ENCODE measurements at places on chromosomes 2 and 18. TPM values are rescaled to one million over a fixed set of nuclear protein-coding genes. Genes with fewer than 3 reads are reported as not detected.
A peak's percentile ranks its signal among the peaks of the same experiment; 100 is the strongest.

- H3K4me1 ChIP-seq: peaks cover 14% of the 10 kb centered on the region
- H3K27me3 ChIP-seq: peaks cover 32% of the 10 kb centered on the region
- H3K4me3 ChIP-seq: no peak overlapping the region
- H3K36me3 ChIP-seq: no peaks in the 10 kb centered on the region
Measured at GRCh38 chr2:80300954-80301353, 3.6 kb downstream of the LRRTM1 start.

GRCh38 chr2:112162341-112162740 is 24.2 kb downstream of the FBLN7 start:
- no peak overlapping the region for H3K4me3 ChIP-seq
- DNase-seq: no peak
- H3K27ac ChIP-seq: no peak overlapping the region
- no peaks in the 10 kb centered on the region for H3K36me3 ChIP-seq
- H3K4me1 ChIP-seq: no peaks in the 10 kb centered on the region
- H3K27me3 ChIP-seq: no peaks in the 10 kb centered on the region

The DUSP19 gene
- 6.0 TPM for total RNA-seq

- DNase-seq: no peak
- H3K27ac ChIP-seq: peak overlapping the region; percentile 85
- no peaks in the 10 kb centered on the region for H3K27me3 ChIP-seq
Measured at GRCh38 chr2:71465961-71466300, 12.6 kb downstream of the DYSF start.

The ONECUT2 gene
- total RNA-seq: not detected

The MORN2 gene
- 17.6 TPM for total RNA-seq

The CXCR1 gene
- 0.39 TPM for total RNA-seq

- no peak overlapping the region for H3K4me3 ChIP-seq
- H3K27me3 ChIP-seq: no peaks in the 10 kb centered on the region
- no peak for DNase-seq
- no peaks in the 10 kb centered on the region for H3K36me3 ChIP-seq
- no peaks in the 10 kb centered on the region for H3K4me1 ChIP-seq
- no peak overlapping the region for H3K27ac ChIP-seq
Measured at GRCh38 chr2:79389481-79389880, 123.4 kb upstream of the CTNNA2 start.

- DNase-seq: no peak
- no peaks in the 10 kb centered on the region for H3K27me3 ChIP-seq
- no peak overlapping the region for H3K4me3 ChIP-seq
- no peaks in the 10 kb centered on the region for H3K4me1 ChIP-seq
- no peak overlapping the region for H3K27ac ChIP-seq
Measured at GRCh38 chr2:143398781-143399180, 269.6 kb downstream of the ARHGAP15 start.

The GALNT13 gene
- 0.37 TPM for total RNA-seq

DNA sequence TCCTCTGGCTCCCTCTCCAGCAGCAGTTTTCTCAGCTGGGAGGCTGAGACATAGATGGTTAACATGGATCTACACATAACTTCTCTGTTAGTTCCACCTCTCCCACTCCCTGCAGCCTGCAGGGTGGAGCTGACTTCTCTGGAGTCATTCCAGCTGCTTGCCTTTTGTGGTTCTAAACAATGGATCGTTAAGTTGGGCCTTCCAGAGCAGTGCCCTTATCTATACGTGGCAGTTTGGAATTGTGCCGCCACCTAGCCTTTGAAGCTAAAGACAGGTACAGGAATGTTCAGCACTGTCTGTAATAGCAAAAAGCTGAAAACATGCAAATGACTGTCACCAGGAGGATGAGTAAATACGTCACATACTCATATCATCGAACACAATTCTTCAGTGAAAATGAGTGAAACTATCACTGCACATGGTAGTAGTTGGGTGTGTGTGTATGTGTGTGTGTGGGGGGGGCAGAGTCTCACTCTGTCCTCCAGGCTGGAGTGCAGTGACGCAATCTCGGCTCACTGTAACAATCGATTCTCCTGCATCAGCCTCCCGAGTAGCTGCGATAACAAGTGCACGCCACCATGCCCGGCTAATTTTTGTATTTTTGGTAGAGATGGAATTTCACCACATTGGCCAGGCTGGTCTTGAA is 50.3 kb downstream of the SH2D6 start:
- H3K27ac ChIP-seq: no peak overlapping the region
- no peaks in the 10 kb centered on the region for H3K27me3 ChIP-seq
- H3K4me1 ChIP-seq: peaks cover 10% of the 10 kb centered on the region
- H3K36me3 ChIP-seq: no peaks in the 10 kb centered on the region

- H3K4me3 ChIP-seq: no peak overlapping the region
- no peaks in the 10 kb centered on the region for H3K27me3 ChIP-seq
- H3K27ac ChIP-seq: peak overlapping the region; percentile 90
Measured at GRCh38 chr2:143481237-143481623, 352.0 kb downstream of the ARHGAP15 start.

- DNase-seq: no peak
- H3K27me3 ChIP-seq: no peaks in the 10 kb centered on the region
- no peak overlapping the region for H3K27ac ChIP-seq
Measured at GRCh38 chr2:50102383-50102782, 929.5 kb downstream of the NRXN1 start.

- H3K27ac ChIP-seq: no peak overlapping the region
- DNase-seq: no peak
- H3K36me3 ChIP-seq: no peaks in the 10 kb centered on the region
- H3K4me3 ChIP-seq: no peak overlapping the region
Measured at GRCh38 chr2:61460163-61460562, 10.7 kb downstream of the USP34 start.

DNA sequence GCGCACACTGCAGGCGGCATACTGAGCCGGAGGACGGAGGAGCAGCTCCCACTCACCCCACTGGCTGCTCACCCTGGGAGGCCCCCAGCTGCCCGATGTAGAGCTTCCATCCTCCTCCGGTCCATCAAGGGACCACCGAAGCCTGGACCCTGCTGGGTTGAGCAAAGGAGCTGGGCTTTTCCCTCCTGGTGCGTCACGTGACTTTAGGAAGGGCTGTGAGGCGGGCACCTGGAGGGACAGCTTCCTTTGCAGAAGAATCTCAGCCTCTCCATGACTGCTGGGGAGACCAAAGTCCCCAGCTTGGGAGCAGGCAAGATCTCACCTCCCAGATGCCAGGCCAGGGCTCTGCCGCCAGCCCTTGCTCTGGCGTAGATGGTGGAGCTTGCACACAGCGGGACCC is 102.7 kb downstream of the TWIST2 start:
- no peak for DNase-seq
- H3K36me3 ChIP-seq: no peaks in the 10 kb centered on the region
- H3K27ac ChIP-seq: no peak overlapping the region
- H3K4me1 ChIP-seq: peaks cover 2% of the 10 kb centered on the region
- H3K27me3 ChIP-seq: peaks cover 6% of the 10 kb centered on the region

- DNase-seq: no peak
- H3K27ac ChIP-seq: no peak overlapping the region
- H3K4me3 ChIP-seq: no peak overlapping the region
- H3K27me3 ChIP-seq: no peaks in the 10 kb centered on the region
- no peaks in the 10 kb centered on the region for H3K4me1 ChIP-seq
Measured at GRCh38 chr2:28457237-28457636, 38.6 kb upstream of the PLB1 start.

The DIPK1C gene
- total RNA-seq: 3.1 TPM

DNA sequence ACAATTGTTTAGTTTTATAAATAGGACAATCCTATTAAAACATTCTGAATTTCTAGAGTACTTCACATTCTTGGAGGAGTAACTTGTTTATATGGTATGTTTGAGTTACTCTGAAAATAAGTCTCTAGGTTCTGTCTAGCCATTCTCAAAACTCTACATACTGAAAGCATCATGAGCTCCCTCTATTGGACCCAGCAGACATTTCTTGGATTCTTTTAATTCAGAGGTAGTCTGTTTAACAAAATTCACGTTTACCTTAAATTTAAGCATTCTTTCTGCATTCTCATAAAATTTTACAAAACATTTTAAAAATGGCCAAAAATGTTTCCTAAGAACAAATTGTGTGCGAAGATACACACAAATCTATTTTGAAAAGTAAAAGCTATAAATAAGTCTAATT is 15.3 kb downstream of the SP9 start:
- H3K27ac ChIP-seq: no peak overlapping the region
- H3K4me1 ChIP-seq: no peaks in the 10 kb centered on the region
- no peak overlapping the region for H3K4me3 ChIP-seq
- DNase-seq: no peak

DNA sequence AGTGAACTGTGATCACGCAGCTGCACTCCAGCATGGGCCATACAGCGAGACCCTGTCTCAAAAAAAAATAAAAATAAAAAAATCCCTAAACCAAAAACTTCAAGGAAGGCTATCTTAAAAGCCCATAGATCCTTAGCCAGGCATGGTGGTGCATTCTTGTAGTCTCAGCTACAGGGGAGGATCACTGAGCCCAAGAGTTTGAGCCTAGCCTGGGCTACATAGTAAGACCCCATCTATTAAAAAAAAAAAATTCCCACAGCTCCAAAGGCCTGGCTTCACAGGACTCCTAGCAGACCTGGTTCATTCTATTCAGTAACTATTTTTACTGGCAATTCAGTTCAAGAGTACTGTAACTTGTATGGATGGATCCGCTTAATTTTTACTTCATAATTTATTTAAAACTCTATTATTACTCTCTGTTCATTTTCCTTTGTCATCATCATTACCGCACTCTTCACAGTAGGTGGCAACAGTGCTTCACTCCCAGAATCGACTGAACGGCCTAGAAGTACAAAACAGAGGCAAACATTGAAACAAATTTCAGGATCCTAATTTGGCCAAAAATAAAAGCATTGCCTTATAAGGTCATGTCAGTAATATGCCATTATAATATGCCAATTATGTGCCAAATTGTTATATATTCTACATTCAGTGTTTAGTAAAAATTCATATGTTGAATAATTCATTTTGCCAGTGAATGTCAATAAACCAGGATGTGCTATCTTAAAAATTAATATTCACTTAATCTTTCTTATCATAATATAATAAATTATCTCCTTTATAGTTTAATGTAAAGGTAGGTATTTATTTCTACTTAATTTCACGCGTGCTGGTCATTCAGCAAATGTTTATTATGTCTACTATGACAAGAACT is 14.3 kb upstream of the STAM2 start:
- no peaks in the 10 kb centered on the region for H3K36me3 ChIP-seq
- no peak for DNase-seq
- H3K4me3 ChIP-seq: no peak overlapping the region
- no peaks in the 10 kb centered on the region for H3K4me1 ChIP-seq

The TRPM8 gene
- 0.19 TPM for total RNA-seq

DNA sequence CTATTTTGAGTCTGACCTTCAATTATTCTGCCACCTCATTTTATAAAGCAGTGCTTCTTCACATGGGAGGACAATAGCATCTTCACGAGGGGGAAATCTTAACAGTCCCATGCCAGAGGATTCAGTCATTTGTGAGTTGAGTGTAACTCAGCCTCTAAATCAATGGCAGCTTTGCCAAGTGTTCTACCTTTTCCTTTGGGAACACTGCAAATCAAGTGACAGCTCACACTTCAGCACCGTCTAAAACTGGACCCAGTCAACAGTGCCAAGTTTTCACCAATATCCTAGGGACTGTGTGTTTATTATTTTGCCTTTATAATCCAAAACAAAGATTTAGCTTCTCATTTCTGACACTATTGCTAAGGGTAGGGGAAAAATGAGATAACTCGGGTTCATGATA is 133.6 kb downstream of the FIGN start:
- no peaks in the 10 kb centered on the region for H3K36me3 ChIP-seq
- H3K4me3 ChIP-seq: no peak overlapping the region
- H3K27ac ChIP-seq: no peak overlapping the region
- H3K4me1 ChIP-seq: peaks cover under 1% of the 10 kb centered on the region
- DNase-seq: no peak
- no peaks in the 10 kb centered on the region for H3K27me3 ChIP-seq

DNA sequence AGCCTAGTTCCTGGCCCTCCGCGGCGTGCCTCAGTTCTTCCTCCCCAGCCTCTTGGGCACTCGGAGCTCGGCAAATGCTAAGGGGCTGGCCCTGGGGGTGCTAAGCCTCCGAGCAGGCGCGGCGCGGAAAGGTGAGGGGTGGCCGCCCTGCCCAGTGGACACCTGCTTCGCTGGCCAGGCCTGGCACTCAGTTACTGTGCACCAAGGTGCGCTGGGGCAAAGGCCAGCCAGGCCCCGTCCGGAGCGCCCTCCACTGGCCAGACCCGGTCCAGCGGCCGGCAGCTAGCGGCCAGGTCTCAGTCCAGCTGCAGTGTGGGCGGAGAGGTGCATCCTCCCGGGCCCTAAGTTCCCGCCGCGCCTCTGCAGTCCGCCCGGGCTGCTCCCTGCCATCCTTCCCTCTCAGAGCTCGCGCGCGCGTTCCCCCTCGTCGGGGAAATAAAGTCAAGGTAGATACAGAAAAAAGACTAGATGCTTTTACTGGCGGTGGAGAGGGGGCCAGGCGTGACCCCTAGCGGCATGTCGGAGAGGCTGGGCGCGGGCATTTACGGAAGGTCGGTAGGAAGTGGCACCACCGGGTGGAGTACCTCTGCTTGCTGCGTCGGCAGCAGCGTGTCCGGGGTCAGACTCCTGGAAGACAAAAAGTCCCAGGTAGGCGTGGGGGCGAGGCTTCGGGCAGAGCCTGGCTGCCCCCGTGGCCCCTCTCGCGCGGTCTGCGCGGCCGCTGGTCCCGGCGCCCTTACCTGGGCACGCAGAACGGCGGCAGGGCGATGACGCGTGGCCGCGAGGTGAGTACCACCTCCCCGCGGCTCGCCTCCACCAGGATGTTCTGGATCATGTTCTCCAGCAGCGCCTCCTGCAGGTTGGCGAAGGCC is 9.4 kb upstream of the CRYBA2 start:
- peaks cover 17% of the 10 kb centered on the region for H3K4me1 ChIP-seq
- H3K27me3 ChIP-seq: peaks cover 82% of the 10 kb centered on the region
- no peak overlapping the region for H3K27ac ChIP-seq

- DNase-seq: no peak
- no peak overlapping the region for H3K4me3 ChIP-seq
- no peaks in the 10 kb centered on the region for H3K27me3 ChIP-seq
- H3K36me3 ChIP-seq: no peaks in the 10 kb centered on the region
- H3K27ac ChIP-seq: no peak overlapping the region
- H3K4me1 ChIP-seq: no peaks in the 10 kb centered on the region
Measured at GRCh38 chr2:81327911-81328310, 1023.4 kb upstream of the LRRTM1 start.

- H3K27ac ChIP-seq: peak overlapping the region; percentile 81
- no peaks in the 10 kb centered on the region for H3K27me3 ChIP-seq
- DNase-seq: no peak
- H3K36me3 ChIP-seq: no peaks in the 10 kb centered on the region
- peaks cover 19% of the 10 kb centered on the region for H3K4me1 ChIP-seq
Measured at GRCh38 chr2:227164763-227165291, 403 bp downstream of the COL4A3 start.

DNA sequence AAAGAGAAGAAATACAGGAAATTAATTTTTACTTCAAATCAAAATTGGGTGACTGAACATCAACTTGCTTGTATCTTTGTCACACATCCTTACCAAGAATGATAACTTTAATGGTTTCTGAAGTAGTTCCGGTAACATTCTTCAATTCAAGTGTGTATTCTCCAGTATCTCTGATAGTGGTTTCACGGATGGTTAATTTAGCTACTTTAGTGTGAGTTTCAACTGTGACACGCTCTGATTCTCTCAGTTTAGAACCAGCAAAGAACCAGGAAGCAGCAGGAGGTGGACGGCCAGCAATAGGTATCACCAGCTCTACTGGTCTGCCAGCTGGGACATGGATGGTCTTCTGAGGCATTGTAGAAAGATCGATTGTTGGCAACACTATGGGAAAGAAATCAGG is 62.3 kb downstream of the PLEKHA3 start:
- H3K36me3 ChIP-seq: peaks cover 43% of the 10 kb centered on the region
- H3K4me3 ChIP-seq: no peak overlapping the region
- H3K4me1 ChIP-seq: no peaks in the 10 kb centered on the region
- H3K27me3 ChIP-seq: no peaks in the 10 kb centered on the region

GRCh38 chr2:113058998-113059960 is at the start of gene IL36RN:
IL36RN (plus strand) TSS chr2:113059198; CDS start chr2:113059439, 241 bp downstream.
- DNase-seq: no peak
- H3K27me3 ChIP-seq: no peaks in the 10 kb centered on the region
